ENCODE measurements at places on chromosomes 6 and 20.

DNA sequence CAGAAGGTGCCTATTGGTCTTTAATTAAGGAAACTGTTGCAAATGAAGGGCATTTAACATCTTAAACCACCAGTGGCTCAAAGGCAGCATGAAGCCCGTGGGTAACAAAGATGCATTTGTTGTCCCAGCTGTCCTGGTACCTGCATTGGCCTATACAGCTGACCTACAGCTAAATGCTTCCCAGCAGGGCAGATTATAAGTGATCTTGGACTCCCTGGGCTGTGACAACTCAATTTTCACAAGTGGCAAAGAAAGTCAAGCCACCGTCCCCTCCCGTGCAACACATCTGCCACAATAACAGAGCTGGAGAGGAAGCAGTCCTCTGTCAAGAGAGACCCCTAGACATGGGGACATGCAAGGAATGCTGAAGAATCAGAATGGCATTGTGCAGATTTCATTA is 31.5 kb upstream of the EDN3 start:
- no peak for DNase-seq

DNA sequence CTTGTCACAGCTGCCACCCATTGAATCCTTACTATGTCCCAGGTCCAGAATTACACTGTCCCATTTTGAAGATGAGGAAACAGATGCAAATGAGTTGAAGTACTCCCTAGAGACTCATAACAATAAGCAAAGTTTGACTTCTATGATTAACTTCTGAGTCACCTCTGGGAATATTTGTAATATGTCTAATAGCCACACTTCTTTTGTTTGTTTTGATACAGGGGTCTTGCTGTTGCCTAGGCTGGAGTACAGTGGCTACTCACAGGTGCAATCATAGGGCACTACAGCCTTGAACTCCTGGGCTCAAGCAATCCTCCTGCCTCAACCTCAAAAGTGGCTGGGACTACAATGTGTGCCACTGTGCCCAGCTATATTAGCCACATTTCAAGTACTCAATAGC is 11.4 kb upstream of the SOX12 start:
- no peak for DNase-seq

GRCh38 chr6:33980176-33981175 is 165.4 kb downstream of the GRM4 start:
- no peak for DNase-seq

GRCh38 chr6:56752009-56752408 is 109.3 kb upstream of the DST start:
- DNase-seq = no peak

DNA sequence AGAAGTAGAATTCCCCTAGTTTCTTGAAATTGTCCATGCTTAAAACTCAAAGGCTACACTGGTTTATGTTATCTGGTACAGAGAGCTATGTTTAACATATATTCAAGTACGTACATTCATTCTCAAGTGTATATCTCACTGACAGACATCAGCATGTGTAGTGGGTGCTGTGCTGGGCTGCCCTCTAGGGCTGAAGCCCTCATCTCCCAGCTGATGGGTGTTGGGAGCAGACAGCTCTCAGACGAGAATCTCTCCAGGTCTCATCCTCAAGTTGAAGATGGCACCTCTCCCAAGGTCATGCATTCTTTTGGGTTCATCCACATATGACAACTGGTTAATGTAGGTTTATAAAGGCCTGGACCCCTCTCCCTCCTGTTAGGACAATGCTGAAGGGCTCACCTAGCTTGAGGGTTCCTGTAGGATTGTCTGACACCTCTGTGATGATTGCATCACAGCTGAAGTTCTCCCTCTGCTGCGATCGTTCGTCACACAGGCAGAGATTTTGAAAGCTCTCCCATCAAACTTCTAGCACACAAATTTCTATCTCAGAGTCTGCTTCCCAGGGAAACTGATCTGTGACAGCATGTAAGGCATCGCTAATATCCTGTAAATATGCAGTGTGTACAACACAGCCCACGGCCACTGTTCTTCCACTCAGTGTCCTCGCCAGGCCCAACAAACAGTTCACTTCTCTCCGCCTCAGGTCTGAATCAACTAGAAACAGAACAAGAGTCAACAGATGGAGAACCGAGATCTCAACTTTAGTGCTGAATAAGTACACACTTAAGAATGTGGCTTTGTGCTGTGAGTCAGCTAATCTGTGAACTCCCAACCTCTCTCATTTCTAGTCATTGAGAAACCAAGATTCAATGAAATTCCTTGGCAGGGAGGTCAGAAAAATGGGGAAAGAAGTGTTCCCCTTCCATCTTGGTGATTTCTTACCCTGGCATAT is 43.2 kb downstream of the PREP start:
- no peak for DNase-seq

GRCh38 chr6:37812841-37813240 is 6.7 kb upstream of the ZFAND3 start:
- DNase-seq = no peak
